Hematopoietic multipotent progenitor cell treated with erythropoietin and hydrocortisone succinate and interleukin-3 and kit ligand, for 15 days (in vitro differentiated cells): ENCODE measurements at places on chromosomes 11 and 22.

DNA sequence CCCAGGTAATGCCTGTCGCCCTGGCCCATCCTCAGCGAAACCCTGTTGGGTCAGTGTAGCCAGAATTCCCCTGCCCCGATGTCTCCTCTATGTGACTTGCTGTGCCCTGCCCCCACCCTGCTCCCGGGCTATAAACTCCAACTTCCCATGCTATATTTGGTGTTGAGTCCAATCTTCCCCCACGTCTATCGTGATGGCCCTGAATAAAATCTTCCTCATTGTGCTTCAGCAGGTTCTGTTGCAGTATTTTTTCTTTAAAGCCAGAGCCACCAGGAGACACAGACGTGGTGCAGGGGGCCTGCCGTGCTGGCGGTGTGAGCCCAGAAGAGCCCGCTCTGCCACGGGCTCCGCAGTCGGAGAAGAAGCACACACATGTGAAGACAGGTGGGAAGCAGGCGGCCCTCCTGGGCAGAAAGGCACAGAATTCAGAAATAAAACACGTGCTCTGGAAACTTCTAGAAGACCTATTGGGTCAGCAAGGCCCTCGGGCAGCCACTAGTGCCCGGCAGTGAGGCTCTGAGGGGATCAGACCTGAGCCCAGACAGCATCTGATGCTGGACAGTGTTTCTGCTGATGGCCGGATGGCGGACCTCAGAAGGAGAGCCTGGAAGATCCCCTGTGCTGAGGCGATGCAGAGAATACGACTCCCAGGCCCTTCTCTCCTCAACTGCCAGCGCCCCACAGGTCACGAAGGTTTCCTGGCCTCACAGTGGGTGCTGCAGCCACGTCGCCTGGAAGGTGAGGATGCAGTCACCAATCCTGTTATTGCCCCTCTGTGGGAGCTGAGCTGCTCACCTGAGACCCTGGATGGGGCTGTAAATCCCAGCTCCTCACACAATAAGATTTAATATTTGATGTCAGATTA is 501.9 kb downstream of the BRD1 start:
- DNase-seq, result no peak

DNA sequence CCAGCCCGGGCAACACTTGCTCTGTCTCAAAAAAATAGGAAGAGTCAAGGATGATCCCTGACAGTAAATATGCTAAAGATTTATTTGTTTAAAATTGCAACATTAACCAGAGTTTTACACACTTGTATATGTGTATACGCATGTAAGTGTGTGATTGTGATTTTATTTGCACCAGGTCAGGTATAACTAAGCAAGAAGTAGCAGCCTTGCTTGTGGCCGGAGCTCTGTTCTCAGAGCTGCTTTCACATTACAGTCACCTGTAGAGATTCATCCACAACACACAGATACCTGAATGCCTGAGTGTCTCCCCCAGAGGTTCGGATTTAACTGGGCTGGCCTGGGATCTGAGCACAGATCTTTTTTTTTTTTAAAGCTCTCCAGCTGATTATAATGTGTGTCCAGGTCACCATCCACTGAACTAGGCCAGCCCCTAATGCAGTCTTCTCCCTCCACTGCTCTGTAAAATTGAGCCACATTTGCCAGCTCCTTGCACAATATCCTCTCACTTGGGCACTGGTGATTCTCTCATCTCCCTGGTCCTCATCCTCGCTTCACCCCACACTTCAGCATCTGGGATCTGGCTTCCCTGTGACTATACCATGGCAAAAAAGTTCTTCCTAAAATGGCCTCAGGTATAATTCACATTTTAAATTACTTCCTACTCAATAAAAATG is 48.3 kb downstream of the LIF start:
- no peak for DNase-seq

DNA sequence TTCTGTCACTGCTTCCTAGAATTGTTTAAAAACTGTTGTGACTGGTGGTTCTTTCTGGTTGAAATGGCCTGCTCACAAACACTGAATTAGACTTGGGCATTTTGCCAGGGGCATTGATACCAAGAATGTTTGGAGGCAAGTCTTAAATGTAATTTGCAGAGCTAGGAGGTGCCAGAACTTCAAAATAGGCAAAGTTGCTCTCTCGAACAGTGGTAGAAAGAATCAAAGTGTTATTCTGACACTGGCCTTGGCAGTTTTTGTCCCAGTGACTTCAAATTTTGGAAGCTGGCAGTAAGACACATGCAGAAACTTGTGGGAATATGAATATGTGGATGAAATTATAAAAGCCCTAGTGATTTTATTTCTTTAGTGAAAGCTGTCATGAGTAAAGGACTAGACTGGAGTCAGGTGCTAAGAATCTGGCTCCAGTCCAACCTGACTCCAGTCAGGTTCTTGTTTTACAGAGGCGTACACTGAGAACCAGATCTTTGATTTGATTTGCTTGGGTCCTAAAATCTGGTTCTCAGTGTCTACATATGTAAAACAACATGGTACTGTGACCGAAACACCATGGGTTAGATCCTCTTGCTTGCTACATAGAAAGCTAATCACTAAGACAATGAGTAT is 20.9 kb downstream of the SVIP start:
- DNase-seq, result no peak

DNA sequence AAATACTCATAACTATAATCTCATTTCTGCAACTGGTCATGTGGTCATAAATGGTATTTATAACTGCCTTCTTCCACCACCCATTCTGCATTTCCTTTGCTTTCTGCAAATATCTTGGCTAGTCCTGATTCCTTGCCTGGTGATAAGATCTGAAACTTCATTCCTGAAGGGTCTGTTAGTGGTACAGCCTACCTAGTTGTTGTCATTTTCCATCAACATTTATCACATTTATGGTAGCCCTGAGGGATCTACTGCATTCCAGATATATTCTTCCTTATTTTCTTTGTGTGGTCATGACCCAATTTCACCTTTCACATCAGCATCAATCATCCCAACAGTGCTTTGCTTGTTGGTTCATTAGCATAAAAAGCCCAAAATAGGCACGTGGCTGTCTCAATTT is 50.1 kb downstream of the DDX6 start:
- no peak for DNase-seq

DNA sequence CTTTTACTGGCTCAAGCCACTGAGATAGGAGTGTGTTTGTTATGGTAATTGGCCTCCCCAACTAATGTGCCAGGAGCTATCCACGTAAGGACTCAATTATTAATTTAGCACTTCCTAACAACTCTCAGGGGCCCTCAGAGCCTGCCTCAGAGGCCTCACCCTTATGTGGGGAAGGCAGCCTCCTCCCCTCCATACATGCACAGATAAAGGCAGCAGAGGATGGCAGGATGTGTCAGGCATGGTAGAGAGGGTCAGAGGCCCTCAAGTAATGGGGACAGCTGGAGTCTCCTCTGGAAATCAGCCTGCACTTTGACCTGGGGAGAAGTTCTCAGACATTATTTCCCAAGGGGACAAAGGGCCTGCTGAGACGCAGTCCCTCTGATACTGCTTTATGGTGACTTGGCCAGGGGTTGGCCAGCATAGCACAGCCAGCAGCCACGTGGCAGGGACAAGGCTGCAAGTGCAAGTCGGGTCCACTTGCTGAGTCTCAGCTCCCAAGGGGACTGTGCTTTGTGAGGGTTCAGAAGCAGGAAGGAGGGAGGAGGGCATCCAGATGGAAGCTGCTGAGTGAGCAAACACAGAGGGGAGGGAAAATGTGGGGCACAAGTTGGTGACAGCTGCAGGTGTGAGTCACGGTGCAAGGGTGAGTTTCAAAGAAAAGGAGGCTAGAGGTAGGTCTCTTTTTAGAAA is 17.0 kb downstream of the MOGAT2 start:
- DNase-seq, result no peak

DNA sequence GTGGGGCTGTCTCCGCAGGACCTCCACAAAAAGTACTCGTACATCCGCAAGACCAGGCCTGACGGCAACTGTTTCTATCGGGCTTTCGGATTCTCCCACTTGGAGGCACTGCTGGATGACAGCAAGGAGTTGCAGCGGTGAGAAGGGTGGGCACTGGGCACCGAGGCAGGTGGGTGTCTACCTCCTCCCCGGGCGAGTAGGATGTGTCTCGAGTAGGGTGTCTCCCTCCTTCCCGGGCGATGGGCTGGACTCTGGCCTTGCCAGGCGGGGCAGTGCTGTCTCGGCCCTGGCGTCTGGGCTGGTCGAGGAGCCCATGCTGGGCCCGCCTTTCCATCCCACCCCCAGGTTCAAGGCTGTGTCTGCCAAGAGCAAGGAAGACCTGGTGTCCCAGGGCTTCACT is 10.3 kb downstream of the OTUB1 start:
- no peak for DNase-seq

- DNase-seq, result no peak
Measured at GRCh38 chr11:59755701-59756557, 753 bp downstream of the STX3 start.

GRCh38 chr22:29079218-29079901 is 6.5 kb downstream of the KREMEN1 start:
- peak; percentile 25 for DNase-seq

- DNase-seq, result no peak
Measured at GRCh38 chr11:32145282-32145681, 54.4 kb downstream of the RCN1 start.

- no peak for DNase-seq
Measured at GRCh38 chr22:19201130-19201868, 22.8 kb upstream of the SLC25A1 start.

DNA sequence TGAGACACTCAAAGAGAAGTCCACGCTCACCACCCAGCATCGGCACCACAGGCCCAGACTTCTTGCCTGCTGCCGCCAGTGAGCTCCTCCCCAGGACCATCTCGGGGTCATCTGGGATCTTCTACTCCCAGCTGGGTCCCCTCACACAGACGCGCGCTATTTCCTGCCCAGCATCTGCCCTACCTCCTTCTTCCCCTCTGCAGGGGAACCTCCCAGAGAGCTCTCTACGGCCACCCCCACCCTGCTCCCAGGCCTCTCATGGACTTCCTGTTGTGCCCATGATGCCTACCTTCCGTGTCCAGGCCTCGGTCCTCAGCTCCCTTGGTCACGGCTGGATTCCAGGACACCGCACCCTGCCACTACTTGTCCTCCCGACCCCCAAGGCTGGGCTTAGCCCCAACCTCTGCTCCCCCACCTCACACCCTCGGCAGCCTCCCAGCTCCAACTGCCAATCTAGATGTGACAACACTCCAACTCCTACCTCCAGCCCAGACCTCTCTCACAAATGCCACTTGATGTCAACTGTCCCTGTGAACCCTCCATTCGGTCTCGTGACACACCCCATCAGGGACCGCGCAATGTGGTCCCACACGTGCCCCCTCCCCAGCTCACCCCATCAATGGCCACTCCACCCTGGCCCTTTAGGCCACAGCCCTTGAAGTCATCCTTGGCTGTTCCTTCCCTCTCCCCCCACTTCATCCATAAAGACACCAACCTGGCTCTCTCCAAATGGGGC is 45.3 kb downstream of the SGSM3 start:
- DNase-seq, result no peak

DNA sequence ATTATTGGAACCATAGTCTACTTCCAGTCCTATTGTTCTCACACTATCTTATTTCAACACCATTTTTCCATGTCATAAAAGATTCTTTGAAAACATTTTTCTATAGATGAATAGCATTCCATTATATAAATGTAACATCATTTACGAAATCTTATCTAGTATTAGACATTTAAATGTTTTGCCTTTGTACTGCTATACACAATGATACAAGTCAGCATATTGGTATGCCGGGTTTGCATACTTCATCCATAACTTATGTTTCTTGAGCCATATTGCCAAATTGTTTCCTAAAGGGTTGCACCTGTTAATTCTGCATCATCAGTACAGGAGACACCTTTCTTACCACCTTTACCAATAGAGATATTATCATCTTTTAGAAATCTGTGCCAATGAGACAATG is 68.2 kb downstream of the SYT13 start:
- DNase-seq, result no peak
